ENCODE measurements at places on chromosomes 12 and 14.

DNA sequence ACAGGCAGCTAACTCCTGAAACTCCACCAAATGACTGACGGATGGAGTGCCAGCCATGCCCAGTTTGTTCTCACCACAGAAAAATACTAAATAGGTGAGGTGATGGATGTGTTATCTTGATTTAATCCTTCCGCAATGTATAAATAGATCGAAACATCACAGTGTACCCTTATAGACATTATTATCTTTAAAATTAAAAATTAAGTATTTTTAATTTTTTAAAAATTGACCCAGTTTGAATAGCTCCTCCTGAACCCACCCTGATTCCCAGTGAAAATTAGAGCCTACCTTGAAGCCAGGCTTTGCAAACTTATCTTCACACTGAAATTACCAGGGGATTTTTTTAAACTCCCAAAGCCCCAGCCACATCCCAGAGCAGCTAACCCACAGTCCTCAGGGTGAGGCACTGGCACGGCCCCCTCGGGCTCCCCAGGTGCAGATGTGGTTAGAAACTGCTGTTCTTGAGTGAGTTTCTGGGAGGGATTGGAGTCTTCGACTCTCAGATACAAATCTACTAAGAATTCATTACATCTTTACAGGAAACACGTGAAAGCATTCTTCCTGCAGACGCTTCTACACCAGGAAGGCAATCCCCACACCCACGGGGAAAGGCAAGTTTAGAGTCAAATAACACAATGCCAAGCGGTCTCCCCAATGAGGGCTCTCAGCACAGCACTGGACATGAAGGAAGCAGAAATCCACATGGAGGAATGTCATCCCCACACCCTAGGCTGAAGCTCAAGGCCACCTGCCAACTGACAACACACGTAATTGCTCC lies 126.4 kb downstream of the RIMBP2 start:
- no peak for DNase-seq

- no peak for DNase-seq
Measured at GRCh38 chr12:44511289-44511688, 364.8 kb downstream of the NELL2 start.

DNA sequence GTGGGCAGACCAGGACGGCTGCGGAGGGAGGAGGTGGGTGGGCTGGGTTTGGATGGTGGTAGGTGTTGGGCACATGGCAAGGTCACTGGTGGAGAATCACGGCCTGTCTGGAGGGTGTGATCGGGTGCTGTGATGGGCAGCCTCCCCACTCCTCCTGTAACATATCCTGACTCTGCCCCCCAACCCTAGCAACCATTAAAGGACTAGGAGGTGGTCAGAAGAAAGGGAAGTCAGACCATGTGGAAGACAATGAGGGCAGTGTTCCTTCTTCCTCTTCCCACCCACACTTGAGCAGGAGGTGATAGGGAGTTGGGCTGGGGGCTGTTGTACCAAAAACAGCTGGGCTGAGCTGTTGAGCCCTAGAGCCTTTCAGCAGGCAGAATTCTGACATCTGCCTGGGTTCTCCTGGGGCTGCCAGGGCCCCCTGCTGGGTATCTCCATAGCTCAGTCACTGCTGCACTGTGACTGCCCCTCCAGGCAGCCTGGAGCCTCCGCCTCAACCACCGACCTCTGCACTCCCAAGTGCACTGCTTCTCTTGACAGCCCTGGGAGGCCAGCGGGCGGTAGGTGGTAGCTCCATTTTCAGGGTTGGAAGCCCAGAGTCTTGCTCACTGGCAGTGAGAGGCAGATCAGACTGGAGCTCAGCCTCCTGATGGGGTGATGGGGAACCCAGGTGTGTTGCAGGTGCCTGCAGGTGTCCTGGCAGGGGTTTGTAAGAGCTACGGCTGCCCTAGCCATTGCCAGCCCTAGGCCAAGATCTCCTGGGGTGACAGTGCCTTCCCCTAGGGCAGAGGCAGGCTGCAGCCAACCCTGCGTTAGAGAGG lies 15.4 kb downstream of the VASH1 start:
- DNase-seq: no peak

DNA sequence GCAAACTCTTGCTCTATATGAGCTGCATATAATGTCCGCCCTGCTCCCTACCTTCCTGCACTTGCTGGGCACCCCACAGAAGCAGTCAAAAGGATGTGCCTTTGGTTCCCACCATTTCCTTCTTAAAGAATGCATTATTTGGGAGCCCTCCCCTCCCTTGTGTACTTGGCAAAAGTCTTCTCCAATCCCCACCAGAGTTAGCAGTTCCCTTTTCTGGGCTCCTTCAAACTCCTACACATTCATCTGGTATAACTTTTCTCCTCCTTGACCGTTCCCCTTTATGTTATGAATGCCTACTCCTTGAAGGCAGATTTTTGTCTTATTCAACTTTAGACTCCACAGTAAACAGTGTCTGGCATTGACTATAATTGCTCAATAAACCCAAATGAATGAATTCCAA lies 27.8 kb downstream of the AREL1 start:
- no peak for DNase-seq

- no peak for DNase-seq
Measured at GRCh38 chr12:7019043-7019569, 830 bp upstream of the LPCAT3 start.

GRCh38 chr12:80607361-80608135 lies 99.9 kb upstream of the MYF6 start:
- no peak for DNase-seq

GRCh38 chr12:58915634-58916033 lies 4.7 kb downstream of the LRIG3 start:
- no peak for DNase-seq

DNA sequence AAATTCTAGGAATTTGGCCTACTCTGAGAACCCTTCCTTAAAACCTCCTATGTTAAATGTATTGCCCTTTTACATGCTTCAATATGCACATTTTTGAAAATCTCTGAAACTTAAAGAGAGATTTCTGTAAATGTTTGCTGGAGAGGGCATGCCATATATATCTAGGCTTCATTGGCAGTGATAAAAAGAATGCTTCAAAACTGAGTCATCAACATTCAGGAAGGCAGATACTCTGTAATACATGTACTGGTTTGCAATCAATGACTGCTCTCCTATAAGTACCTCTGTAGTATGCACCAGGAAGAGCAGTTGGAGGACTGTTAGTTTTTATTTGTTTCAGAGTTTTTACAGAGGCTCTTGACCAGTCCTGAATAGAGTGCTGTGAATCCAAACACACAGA lies 739.9 kb downstream of the SLC16A7 start:
- DNase-seq: no peak

DNA sequence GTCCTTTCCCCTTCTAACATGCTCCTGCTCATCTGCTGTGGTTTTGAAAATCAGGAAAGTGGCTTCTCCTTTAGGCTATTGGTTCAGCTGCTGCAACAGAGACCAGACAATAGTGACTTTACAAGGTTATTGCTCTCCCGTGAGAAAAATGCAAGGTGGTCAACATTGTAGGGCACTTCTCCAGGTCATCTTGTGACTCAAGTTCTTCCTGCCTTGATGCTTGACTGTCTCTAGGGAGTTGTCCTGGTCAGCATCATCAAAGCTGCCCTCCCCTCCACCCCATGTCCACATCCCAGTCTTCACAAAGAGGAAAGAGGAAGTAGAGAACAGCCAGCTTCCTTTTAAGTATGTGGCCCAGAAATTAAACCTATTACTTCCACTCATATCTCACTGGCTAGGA lies 3.9 kb upstream of the TMEM63C start:
- DNase-seq: no peak

GRCh38 chr12:1911598-1912575 lies 6.6 kb downstream of the CACNA2D4 start:
- no peak for DNase-seq

- no peak for DNase-seq
Measured at GRCh38 chr12:91732086-91732485, 413.6 kb downstream of the BTG1 start.

DNA sequence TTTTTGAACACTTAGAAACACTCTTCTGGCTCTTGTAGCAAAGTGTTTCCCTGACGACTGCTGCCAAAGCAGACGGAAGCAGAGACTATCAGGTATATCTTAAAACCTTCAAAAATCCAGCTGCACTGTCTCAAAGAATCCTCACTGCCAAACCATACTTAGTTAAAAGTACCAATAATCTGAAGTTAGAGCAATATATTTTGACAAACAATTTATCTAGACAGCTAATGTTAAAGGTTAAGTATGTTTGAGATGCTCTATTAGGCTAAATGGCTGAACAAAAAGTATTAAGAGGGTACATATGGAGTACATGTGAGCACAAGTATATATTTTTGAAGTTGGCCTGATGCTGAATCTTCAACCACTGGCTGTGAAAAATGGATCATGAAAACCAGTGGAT lies 331.9 kb upstream of the DIO2 start:
- no peak for DNase-seq

- DNase-seq: no peak
Measured at GRCh38 chr14:52733824-52734223, 3.9 kb downstream of the STYX start.

DNA sequence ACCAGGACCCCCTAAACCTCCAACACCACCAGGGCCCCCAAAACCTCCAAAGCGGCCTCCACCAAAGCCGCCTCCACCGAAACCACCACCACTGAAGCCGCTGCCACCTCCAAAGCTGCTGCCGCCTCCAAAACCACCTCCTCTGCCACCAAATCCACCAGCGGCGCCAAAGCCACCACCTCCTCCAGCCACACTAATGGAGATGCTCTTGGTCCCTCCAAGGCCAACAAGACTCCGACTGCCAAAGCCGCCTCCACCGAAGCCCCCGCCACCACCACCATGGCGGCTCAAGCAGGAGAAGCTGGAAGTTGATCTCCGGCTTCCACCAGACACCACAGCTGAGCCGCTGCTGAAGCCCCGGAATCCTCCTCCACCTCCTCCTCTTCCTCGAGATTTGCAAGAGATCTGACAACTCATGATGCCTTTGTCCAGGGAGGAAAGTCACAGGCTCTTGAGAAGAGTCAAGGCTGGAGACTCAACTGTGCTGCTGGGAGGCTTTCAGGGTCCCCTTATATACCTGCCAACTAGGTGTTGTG lies at the start of gene KRT2:
Gene KRT2 (minus strand): TSS at position 486 of the 536 bp plus-strand sequence. CDS start 69 bp downstream, at position 417.
- DNase-seq: no peak

DNA sequence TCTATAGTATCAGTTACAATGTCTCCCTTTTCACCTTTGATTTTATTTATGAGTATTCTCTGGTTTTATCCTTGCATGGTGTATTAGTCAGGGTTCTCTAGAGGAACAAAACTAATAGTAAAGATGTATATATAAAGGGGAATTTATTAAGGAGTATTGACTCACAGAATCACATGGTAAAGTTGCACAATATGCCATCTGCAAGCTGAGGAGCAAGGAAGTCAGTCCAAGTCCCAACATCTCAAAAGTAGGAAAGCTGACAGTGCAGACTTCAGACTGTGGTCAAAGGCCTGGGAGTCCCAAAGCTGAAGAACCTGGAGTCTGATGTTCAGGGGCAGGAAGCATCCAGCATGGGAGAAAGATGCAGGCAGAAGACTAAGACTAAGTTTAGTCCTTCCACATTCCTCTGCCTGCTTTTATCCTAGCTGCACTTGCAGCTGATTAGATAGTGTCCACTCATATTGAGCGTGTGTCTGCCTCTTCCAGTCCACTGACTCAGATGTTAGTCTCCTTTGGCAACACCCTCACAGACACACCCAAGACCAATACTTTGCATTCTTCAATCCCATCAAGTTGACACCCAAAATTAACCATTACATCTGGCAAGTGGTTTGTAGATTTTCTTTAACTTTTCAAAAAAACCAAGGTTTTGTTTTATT lies 308.0 kb upstream of the LMO3 start:
- DNase-seq: no peak

- no peak for DNase-seq
Measured at GRCh38 chr12:42396473-42397259, 70.7 kb downstream of the PPHLN1 start.

GRCh38 chr12:56159482-56160192 lies 1.5 kb downstream of the MYL6 start:
- no peak for DNase-seq

- no peak for DNase-seq
Measured at GRCh38 chr12:6327229-6328041, 14.4 kb downstream of the TNFRSF1A start.

DNA sequence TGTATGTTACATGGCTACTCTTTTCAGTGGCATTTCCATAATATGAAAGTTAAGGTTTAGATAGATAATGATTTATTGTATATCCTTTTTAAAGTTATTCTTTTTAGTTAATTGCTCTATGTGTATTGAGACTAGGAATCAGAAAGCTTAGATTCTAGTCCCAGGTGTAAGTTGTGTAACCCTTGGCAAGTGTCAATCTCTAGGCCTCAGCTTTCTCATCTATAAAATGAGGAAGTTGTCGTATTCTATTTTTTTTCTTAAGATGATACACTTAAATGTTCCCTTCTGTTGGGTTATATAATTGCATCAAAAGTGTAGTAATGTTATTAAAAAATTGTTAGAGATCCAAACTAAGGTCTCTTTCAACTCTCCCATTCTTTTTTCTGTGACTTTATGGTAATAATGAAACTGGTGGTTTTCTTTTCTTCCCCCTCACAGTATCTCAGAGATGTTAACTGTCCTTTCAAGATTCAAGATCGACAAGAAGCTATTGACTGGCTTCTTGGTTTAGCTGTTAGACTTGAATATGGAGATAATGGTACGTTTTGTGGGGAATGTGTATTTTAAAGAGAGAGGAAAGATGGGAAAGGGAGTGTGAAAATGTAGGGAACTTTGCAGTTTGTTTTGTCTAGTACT lies 4.1 kb downstream of the RTRAF start:
- no peak for DNase-seq

GRCh38 chr12:116474331-116474730 lies 84.8 kb upstream of the MAP1LC3B2 start:
- DNase-seq: no peak

GRCh38 chr14:79510659-79511058 lies 700.6 kb downstream of the DIO2 start:
- DNase-seq: no peak

DNA sequence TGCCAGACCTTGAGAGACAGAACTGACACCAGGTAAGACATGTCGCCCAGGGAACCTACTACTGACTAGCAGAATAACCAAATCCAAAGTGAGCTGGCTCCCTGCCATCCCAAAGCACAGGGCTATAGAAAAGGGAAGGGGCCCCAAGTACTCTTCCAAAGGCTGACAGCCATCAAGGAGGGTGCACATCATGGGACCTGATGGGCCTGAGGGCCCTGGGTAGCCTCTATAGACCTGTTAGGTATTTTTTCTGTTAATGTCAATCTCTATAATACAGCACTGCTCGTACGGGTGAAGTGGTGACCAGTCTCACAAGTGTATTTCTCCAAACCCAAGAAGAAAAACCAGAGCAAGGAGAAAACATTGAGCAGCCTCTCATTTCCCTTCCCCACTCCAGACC lies 171.6 kb downstream of the ITPR2 start:
- no peak for DNase-seq

DNA sequence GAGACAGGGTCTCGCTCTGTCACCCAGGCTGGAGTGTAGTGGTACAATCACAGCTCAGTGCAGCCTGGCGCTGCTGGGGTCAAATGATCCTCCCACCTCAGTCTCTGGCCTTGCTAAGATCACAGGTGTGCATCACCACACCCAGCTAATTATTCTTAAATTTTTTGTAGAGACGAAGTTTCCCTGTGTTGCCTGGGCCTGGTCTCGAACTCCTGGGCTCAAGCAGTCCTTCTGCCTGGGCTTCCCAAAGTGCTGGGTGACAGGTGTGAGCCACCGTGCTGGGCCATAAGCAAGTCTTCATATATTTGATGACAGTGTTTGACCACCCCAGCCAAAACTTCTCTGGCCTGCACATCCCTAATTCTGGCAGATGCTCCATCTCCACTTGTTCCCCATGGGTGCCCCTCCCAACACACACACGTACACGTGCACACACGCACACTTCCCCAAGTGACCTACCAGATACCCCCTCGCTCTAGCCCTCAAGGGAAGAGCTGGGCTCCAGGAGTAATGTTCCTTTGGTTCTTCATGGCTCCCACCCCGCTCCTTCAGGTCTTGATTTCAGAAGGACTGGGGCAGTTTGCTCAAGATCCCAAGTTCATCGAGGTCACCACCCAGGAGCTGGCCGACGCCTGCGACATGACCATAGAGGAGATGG lies 104.3 kb upstream of the FKBP4 start:
- no peak for DNase-seq

Measured in activated CD4-positive, alpha-beta T cell treated with anti-CD3 and anti-CD28 coated beads, Interleukin-2, amount 50 U/mL, for 1 hour (primary cell).